ENCODE measurements at places on chromosomes 12 and 14. TPM values are rescaled to one million over a fixed set of nuclear protein-coding genes. Genes with fewer than 3 reads are reported as not detected.

C1QL4 gene
- 0.99 TPM for total RNA-seq

DNA sequence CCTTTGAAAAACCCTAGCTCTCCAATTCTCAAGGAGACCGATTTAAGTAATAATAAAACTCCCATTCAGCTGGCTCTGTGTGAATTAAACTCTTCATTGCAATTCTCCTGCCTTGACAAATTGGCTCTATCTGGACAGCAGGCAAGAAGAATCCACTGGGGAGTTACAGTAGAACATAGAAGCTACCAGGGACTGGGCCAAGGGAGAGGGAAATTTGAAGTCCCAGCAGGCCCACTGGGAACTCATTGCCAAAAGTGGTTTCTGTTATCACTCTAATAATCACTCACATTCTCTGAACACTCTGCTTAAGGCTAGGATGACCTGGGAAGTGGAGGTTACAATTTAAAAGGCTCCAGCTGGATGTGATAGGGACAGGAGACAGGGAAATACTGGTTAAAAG lies 384.5 kb upstream of the CCDC196 start:
- no peak for DNase-seq

TAS2R14 gene
- 7.1 TPM for total RNA-seq

DNA sequence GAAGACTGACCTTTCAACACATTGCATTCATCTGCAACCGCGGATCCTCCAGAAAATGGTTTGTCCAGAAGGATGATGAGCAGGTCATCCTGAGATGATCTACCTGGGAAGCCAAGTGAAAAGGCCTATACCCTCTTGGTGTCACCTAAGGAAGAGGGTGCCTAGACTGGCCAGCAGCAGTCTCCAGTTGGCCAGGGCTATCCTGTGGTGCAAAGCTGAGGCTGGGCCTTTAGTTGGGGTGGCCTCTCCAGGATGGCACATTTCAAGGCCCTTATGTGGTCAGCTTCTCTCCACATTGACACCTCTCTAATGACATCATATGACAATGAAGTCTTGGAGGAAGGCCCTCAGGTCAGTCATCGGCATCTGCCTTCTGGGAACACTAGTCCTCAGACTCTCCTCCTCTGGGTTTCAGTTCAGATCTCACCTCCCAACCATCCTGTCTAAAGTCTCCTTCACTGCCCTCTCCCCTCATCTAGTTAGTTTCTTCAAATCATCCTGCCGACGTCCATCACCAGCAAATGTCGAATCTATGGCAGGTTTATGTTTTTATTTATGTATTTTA lies 3.3 kb upstream of the SLC22A17 start:
- DNase-seq, result no peak

All from renal cortical epithelial cell (primary cell).